GF-D8 (cell line): ENCODE measurements at places on chromosomes 7 and 10.

DNA sequence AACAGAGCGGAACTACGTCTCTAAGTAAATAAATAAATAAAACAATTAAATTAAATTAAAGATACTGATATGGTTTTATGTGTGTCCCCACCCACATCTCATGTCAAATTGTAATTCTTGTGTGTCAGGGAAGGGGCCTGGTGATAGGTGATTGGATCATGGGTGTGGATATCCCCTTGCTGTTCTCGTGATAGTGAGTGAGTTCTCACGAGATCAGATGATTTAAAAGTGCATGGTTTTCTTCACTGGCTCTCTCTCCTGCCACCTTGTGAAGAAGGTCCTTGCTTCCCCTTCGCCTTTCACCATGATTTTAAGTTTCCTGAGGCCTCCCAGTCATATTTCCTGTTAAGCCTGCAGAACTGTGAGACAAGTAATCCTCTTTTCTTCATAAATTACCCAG lies 29.0 kb upstream of the OGDHL start:
- no peak for DNase-seq

DNA sequence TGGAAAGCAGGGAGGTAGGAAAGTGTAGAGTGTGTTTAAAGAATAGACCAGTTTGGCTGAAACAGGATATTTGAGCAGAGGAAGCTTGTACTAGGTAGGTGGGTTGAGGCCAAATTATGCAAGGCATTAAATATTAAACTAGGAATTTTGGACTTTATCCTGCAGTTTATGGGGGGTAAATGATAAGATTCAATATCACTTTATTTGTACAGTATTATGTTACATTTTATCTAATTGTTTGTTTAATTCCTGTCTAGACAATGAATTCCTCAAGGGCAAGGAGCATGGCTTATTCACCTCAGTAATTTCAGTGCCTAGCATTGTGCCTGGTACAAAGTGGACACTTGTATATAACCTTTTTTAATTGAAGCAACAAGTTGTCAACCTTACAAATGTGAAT lies 125.9 kb downstream of the CFTR start:
- DNase-seq, result no peak

DNA sequence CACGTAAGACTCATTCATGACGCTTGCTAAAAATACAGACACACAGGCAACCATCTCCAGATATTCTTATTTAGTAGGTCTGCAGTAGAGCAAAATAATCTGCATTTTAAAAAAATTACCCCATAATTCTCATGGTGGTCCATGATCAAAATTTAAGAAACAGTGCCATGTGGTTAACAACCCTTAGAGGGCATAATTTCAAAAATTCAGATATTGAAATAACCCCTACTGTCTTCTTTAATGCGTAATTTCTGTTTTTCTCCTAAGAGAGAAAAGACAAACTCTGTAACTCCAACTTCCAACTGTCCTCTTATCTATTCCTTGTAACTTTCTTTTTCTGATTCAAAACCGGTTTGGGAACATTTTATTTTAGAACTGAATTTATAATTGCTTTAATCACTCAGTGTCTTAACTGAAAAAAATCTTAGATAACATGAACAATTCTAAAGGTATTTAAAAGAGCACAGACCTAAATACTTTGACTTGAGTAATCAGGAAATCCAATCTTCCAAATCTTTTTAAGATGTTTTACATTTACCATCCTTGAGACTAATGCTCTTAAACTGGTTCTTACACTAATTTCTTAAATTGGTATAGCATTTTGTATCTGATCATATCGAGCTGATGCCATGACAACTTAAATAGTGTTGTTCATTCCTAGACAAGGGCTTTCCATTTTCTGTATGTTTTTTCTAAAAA lies 148.0 kb downstream of the GALNT11 start:
- no peak for DNase-seq

GRCh38 chr7:54336800-54337199 lies 205.4 kb upstream of the VSTM2A start:
- no peak for DNase-seq

DNA sequence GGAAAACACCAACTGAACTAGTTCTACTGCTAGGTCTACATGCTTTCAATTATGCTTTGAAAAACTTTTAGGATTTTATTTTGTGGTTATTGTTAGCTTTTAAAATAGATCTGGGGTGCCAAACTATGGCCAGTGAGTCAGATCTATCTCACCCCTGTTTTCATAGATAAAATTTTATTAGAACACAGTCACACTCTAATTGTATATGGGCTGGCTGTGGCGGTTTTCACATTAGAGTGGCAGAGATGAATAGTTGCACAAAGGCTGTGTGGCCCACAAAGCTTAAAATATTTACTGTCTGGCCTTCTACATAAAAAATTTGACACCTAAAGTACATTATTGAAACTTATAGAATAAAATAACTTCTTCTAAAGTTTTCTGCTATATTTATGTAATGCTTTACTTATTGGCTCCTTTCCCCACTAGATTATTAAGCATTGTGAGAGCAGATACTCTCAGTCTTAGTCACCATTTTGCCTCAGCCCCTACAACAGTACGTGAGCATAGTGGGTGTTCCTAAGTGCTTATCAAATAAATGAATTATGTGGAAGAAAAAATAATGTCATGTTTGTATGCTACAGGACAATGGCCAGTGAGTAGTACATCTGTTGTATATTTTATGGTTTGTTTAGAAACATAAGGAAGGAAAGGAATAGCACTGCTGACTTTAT lies 5.4 kb upstream of the SUV39H2 start:
- no peak for DNase-seq

DNA sequence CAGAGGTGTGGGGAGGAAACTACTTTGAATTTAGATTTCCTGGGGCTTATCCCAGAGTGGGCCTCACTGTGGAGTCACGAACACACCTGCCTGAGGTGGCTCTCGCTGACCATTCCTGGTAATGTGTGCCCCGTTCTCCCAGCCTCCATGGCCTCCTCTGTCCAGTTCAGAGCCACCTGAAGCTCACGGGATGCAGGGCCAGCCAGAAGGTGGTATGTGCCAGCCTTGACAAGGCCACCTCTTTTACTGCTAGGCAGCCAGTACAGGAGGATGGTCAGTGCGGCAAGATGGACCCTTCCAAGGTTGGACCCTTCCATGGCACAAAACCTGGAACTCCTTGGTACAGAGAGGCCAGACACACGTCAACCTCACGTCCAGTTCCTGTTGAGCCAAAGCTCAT lies 210.3 kb downstream of the DNAJB6 start:
- no peak for DNase-seq

GRCh38 chr7:158778471-158778870 lies 50.8 kb downstream of the ESYT2 start:
- no peak for DNase-seq

GRCh38 chr7:1697499-1698125 lies 27.5 kb downstream of the ELFN1 start:
- DNase-seq, result no peak

DNA sequence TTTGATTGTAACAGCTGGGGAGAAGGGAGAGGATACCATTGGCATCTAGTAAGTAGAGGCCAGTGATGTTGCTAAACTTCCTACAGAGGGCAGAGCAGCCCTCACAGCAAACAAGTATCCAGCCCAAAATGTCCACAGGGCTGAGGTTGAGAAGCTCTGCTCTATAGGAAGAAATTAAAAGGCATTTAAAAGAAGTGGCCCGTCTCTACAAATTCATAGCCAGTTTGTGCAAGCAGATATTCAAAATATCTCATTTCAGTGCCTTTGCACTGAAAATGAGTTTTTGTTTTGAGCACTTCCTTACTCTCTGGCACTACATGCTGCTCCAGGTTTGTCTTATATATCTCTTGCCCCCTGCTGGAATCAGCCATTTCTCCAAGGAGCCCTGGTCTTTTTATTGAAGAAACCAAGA lies 330.0 kb downstream of the BBS9 start:
- no peak for DNase-seq

DNA sequence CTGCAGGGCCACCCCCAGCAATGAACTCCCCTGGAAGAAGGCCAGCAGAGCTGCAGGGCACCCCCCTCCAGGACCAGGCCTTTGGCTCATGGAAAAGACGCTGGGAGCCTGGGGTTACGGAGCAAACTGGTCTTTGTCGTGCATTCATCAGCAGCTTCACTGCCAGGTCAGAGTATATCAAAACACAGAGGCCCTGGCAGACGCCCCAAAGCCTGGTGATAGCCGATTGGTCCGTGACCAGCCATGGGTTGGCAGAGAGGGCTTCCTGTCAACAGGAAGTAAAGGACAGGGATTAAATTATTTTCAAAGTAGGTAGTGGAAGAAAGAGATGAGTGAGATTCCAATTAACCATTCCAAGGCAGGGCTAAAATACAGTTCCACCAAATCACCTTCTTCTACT lies 9.0 kb downstream of the PRKAG2 start:
- no peak for DNase-seq

DNA sequence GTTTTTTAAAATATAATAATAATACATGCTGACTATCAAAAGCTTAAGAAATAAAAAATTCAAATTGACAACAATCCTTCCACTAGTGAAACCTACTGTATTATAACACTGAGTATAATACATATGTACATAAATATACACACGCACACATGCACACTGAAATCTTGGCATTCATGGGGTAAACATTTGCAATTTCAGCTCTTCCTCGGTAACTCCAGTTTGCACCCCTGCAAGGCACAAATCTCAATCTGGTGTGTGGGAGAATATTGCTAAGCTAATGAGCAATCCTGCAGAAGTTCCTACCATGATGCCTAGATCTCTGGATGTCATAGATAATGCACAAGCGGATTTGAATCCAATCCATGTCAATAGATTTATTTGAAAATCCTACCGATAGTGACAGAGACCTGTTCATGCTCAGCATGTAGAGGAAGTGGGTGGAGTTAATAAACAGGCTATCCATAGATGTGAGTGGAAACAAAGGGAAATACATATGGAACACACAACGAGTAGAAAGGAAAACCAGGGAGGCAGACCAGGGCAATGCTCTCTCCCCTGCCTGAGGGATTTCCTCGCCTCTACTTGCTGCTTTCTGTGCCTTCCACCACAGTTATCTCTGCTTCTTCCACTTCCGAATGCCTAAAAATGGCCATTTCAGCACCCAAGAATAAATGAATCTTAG lies 38.1 kb upstream of the LANCL2 start:
- DNase-seq, result no peak

- DNase-seq, result no peak
Observed at GRCh38 chr10:94397549-94398370, 4.6 kb upstream of the TBC1D12 start.

DNA sequence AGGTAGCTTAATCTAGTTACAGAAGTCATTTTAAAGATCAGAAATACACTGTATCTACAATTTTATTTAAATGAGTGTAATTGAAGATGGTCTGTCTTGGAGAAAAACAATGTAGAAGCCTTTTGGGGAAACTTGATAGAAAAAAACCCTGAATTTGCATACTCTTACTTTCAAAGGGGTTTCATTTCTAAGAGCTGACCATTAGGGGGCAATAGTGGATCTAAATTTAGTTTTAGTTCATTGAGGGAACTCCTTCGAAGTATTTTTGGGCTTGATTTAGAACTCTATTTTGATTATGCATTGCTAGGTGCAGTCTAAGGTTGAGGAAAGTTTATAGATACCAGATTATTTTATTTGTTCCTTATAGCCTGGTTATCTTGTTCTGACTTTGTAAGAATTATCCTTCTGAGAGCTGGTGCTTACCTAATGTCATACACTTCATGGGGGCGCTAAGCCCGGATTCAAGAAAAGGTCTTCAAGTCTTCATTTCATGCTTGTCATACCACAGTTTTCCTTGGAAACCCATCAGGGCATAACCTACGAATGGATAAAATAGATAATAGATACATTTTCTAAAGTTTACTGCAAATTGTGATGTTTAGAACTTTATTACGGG lies 69.1 kb upstream of the MXI1 start:
- DNase-seq, result peak; percentile 60

- DNase-seq, result no peak
Observed at GRCh38 chr7:159130820-159131219, 13.8 kb downstream of the VIPR2 start.

- peak; percentile 18 for DNase-seq
Observed at GRCh38 chr7:157276731-157277562, 59.9 kb upstream of the DNAJB6 start.

DNA sequence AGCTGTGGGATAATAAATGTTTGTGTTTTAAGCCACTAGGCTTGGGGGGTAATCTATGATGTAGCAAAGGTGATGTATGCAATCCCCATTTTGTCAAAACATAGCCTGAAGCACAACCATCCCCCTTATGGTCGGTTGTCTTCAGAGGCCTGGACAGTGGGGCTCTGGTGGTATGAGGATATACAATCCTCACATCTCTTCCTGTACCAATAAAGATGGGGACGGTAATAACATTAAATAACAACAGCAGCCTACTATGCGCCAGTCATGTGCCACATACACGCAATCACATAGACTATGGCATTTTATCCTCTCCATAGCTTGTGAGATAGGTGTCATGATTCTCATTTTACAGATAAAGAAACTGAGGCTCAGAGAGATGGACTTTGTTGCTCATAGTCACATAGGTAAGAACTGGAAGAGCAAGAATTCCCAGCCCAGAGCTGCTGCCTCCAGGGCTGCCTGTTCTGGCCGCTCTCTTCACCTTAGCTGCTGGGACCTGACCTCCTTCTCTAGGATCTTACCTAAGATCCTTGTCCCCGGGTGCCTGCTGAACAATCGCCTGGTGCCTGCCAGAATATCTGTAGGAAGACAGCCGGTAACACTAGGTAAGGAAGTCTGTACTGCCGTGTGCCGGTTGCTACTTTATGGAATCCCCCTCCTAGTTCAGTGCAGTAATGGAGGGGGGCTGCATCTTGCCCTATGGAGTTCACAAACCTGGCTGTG lies 108.6 kb downstream of the ARHGAP22 start:
- no peak for DNase-seq

DNA sequence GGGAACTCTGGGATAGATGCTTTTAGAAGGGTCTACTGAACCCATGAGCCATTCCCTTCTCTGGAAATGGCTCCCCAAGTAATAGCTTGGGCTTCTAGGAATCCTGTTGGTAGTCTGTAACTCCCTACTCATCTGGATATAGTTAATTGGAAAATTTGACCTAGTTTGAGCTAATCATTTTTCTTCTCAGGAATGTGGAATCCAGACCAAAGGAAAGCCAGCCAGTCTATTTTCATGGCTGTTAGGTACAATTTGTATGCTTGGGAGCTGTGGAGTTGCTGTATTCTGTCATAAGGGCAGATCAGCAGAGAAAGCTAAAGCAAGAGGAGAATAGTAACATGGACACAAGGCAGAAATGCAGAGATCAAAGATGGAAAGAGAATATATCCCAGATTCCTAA lies 71.6 kb upstream of the C1GALT1 start:
- no peak for DNase-seq

- no peak for DNase-seq
Observed at GRCh38 chr10:129646973-129647372, 179.9 kb downstream of the MGMT start.

- no peak for DNase-seq
Observed at GRCh38 chr7:131629217-131629882, 72.9 kb upstream of the PODXL start.

GRCh38 chr7:158695726-158696452 lies 8.7 kb downstream of the NCAPG2 start:
- DNase-seq, result peak; percentile 86

GRCh38 chr7:33671531-33672262 lies 233.6 kb upstream of the BMPER start:
- DNase-seq, result no peak

- DNase-seq, result no peak
Observed at GRCh38 chr7:156397249-156397648, 243.3 kb upstream of the RNF32 start.

GRCh38 chr7:98291717-98292116 lies 10.2 kb downstream of the BRI3 start:
- DNase-seq, result no peak

- DNase-seq, result no peak
Observed at GRCh38 chr10:102627291-102627735, 17.0 kb upstream of the TRIM8 start.

- no peak for DNase-seq
Observed at GRCh38 chr10:124401633-124402032, 17.1 kb downstream of the OAT start.

- no peak for DNase-seq
Observed at GRCh38 chr7:150924369-150924781, 53.7 kb downstream of the KCNH2 start.
